ENCODE measurements at places on chromosomes 7 and 10. TPM values are rescaled to one million over a fixed set of nuclear protein-coding genes. Genes with fewer than 3 reads are reported as not detected.

GRCh38 chr10:114534571-114534981 lies 123.5 kb downstream of the ABLIM1 start:
- H3K36me3 ChIP-seq, result peaks cover 17% of the 10 kb centered on the region
- H3K27me3 ChIP-seq, result no peaks in the 10 kb centered on the region

DNA sequence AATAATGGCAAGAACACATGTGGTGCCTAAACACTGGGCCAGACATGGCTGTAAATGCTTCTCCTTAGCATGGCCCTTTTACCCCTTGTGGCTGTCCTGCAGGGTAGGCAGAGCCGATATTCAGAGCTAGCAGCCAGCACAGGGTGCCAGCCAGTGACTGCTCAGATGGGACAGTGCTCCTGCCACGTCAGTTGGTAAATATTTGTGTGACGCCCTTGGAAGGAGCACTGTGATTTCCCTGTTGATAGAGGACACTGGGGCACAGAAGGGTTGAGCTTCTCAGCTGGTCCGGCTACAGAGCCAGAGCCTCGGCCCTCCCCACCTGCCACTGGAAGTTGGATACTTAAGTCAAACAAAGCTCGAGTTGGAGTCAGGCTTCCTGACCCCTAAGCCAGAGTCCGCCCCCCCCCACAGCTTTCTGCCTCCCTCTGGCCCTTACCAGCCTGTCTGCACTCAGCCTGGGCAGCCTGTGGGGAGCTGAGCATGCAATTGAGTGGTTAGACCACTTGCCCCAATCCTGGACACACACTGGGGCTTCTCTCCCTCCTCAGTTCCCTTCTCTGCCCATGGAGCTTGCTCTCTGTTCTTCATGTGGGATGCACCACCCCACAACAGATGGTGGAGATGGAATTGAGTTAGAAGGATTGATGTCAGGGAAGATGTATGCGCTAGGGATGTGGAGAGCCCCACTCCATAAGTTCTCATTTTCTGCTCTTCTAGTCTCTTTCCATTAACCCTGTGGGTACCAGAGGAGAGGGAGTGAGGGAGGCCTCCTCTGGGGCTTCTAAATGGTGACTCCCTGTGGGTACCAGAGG lies 350.8 kb downstream of the PLXNA4 start:
- no peaks in the 10 kb centered on the region for H3K27me3 ChIP-seq
- no peaks in the 10 kb centered on the region for H3K36me3 ChIP-seq
- H3K4me1 ChIP-seq, result no peaks in the 10 kb centered on the region
- H3K4me3 ChIP-seq, result no peak overlapping the region

DNA sequence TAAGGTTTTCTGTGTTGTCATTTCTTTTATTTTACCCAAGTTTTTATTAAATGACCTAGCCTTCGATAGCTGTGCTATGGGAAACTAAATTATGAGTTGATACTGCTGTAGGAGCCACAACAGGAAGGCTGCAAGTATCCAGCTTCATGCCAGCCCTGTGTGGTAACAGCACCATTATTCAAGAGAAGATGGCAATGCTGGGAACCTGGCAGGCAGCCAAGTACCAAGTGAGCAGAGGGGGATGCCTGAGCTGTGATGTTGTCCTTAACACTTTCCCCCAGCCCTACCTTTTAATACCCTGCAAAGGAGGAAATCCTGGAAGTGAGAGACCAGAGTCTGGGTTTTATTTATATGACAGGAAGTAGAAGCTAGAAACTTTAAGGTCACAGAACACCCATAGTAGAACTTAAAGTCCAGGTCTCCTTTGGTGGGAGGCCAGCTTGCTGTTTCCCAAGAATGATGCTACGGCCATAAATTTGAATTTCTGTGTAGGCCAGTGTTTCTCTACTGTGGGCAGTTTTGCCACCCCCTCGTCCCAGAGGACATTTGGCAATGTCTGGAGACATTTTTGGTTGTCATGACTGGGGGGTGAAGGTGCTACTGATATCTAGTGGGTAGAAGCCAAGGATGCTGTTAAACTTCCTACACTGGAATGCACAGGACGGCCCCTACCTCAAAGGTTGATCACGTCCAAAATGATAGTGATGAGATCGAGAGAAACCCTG lies 9.2 kb upstream of the ATXN7L1 start:
- H3K4me3 ChIP-seq, result no peak overlapping the region
- no peaks in the 10 kb centered on the region for H3K36me3 ChIP-seq
- peaks cover 10% of the 10 kb centered on the region for H3K4me1 ChIP-seq
- DNase-seq, result peak; percentile 57
- H3K27ac ChIP-seq, result no peak overlapping the region

- no peaks in the 10 kb centered on the region for H3K27me3 ChIP-seq
- no peaks in the 10 kb centered on the region for H3K4me1 ChIP-seq
- no peak for DNase-seq
- H3K27ac ChIP-seq, result peak overlapping the region; percentile 88
- no peaks in the 10 kb centered on the region for H3K36me3 ChIP-seq
Observed at GRCh38 chr10:5665373-5666007, 905 bp downstream of the ASB13 start.

The HDAC9 gene
- total RNA-seq, result 15.4 TPM

The SORCS3 gene
- 2.3 TPM for total RNA-seq

- H3K27me3 ChIP-seq, result no peaks in the 10 kb centered on the region
- no peak overlapping the region for H3K27ac ChIP-seq
- no peak overlapping the region for H3K4me3 ChIP-seq
Observed at GRCh38 chr7:27123477-27124053, 7.0 kb downstream of the HOXA4 start.

GRCh38 chr10:3259499-3259898 lies 86.9 kb upstream of the PITRM1 start:
- H3K4me3 ChIP-seq, result no peak overlapping the region
- H3K27me3 ChIP-seq, result no peaks in the 10 kb centered on the region
- H3K4me1 ChIP-seq, result no peaks in the 10 kb centered on the region

The CCL24 gene
- not detected for total RNA-seq

All from adrenal gland (tissue), 19 donors.